ENCODE measurements at places on chromosomes 16 and 17.

DNA sequence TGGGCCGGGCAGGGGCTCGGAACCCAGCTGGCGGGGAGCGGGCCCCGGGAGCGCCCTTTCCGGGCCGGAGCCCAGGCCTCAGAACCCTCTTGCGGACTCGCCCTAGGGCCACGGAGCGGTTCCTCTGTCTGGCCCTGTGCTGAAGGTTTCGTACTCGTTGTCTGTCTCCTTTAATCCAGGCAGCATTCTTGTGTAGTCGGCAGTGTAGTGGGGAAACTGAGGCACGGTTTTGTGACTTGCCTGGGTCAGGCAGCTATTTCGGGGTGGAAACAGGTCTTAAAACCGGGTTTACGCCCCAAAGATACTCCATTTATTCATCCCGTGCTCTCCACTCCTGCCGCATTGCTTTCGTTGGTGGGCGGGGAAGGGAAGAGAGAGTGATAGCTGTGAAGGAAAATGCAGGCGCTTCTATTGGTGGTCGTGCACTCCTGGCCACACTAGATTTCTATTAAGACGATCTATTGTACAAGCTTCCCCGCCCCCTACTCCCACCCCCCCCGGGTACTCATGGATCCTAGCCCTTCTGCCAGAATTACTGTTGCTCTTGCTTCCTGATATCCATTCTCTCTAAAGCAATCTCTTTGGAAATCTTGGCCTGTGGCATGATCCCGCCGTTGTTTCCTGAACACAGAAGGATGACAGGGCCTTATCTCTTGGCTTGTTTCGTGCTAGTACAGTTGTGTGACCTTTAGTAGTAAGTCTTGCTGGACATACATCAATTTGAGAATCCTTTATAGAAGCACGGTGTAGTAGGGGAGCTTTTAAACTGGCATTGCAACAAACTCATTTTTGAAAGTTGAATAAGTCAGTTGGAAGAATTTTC lies 751 bp downstream of the DCAF7 start:
- peak; percentile 83 for DNase-seq

DNA sequence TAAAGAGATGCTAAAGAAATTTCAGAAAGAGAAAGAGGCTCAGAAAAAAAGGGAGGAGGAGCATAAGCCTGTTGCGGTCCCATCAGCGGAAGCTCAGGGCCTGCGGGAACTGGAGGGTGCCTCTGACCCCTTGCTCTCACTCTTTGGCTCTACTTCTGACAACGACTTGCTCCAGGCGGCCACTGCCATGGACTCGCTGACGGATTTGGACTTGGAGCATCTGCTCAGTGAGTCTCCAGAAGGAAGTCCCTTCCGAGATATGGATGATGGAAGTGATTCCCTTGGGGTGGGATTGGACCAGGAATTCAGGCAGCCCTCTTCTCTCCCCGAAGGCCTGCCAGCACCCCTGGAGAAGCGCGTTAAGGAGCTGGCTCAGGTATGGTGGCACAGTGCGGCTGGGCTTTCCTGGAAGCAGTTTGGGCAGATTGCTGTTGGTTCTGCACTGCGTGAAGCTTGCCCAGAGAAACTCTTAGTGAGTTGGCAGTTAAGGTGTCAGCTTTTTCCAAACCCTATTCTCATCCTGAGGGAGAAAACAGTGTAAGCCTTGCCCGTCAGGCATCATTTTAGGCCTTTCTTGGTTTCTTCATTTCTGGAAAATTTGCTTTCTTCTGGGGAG lies 13.6 kb downstream of the UBN1 start:
- no peak for DNase-seq

DNA sequence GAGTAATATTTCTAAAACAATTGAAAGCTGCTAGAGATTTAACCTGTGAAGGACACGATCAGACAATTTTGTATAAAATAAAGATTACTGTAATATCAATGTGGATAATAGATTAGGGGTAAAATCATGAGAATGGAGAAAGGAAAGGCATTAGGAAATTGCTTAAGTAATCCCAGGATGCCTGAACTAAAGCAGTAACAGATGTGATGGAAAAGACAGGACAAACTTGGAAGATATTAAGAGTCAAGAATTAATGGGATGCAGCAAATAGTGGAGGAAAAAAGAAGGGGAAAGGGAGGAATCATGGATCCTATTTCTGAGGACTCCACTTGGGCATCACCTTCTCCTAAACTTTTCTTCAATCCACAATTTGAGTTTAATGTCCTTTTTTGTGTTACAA lies 437.1 kb upstream of the PMFBP1 start:
- DNase-seq = no peak

- peak; percentile 84 for DNase-seq
Measured at GRCh38 chr17:21119247-21119918, 7.4 kb upstream of the DHRS7B start.

DNA sequence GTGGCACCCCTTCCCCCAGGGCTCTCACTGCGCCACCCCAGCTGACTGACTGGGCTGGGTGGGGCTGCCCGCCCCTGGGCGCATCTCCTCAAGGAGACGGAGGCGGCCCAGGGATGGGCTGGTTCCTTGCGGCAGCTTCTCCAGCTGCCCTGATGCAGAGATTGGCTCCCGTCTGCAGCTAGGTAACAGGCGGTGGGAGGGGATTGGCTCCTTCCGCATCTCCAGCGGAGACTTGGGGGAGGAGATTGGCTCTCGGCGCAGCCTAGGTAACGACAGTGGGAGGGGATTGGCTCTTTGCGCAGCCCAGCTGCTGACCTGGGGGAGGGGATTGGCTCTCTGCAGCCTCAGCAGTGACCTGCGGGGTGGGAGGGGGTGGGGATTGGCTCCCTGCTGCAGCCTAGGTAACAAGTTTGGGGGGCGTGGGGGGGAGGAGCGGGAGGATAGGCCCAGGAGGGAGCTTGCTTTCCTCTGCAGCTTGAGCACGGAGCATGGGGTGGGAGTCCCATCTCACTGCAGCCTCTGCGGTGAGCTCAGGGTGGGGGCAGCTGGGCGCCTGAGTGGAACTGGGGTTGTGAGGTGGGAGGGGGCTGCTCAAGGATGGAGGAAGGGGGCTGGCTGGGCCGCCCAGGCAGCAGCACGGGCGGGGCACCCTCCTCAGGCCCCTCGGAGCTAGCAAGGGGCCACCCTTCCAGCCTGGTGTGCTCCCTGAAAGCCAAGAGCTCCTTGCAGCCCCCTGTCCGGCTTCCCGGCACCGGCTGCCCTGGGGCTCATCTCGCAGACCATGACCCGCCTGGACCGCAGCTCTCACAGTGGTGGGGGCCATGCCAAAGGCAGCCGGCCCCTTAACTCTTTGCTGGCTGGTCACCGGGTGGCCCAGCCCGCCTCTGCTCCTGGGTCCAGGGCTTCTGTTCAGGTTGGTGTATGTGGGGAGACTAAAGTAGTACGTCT lies 6.4 kb downstream of the NFE2L1 start:
- DNase-seq = no peak

GRCh38 chr16:26772503-26772902 lies 294.2 kb upstream of the C16orf82 start:
- DNase-seq = no peak

DNA sequence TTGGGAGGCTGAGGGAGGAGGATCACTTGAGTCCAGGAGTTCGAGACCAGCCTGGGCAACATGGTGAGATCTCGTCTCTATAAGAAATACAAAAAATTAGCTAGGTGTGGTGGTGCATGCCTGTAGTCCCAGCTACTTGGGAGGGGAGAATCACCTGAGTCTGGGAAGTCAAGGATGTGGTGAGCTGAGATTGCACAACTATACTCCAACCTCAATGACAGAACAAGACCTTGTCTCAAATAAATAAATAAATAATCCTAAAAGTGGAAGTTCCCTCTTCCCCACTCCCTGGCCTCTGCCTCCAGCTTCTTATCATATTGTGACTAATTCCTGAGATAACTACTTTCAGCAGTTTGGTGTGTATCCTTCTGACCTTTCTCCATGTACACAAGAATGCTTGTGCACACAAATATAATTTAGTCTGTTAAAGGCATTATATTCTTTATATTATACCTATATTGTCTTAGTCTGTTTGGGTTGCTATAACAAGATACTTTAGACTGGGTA lies 23.5 kb upstream of the DNAJA2 start:
- peak; percentile 12 for DNase-seq

DNA sequence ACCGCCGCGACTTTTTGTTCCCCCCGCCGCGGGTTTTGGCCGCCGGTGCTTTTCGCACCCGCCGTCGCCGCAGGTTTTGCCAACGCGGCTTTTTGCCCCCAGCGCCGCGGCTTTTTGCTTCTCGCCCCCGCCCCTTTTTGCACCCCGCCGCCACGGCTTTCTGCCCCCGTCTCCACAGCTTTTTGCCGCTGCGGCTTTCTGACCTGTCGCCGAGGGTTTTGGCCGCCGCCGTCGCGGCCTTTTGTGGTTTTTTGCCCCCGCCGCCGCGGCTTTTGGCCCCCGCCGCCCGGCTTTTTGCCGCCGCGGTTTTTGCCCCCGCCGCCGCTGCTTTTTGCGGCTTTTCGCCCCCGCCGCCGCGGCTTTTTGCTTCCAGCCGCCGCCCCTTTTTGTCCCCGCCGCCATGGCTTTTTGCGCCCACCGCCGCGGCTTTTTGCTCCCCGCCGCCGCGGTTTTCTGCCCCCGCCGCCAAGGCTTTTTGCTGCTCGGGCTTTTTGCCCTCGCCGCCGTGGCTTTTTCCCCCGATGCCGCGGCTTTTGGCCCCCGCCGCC lies 151.1 kb downstream of the KCNJ18 start:
- no peak for DNase-seq

DNA sequence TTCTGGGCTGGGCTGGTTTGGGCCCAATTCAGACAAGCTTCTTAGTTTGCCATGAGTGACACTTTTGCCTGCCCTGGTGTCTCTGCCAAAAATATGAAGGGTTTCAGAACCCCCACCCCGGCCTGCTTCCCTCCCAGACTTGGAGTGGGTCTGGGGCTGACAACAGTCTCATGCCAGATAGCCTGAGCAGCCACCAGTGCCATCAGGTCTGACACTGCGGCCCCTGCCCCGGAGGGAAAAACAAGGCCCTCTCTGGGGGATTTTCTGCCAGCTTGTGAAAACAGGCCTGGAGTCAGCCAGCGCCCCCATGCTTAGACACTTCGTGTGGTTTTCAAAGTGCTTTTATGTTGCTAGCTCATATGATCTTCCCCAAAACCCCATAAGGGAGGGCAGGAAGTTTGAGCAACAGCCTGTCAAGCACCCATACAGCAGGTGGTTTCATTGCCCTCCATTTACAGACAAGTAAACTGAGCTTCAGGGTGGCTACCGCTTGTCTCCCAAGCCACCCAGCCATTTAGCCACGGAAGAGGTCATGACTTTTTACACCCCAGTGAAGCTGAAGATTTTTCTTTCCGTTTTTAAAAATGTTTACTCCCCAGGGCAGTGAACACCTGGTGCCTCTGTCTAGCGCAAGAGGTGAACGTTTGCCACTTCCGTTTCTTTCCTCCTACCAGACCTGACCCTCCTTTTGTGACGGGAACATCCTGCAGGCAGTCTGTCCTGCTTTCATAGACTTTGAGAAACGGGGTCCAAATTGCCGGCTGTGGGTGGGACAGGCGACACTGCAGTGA lies 300.6 kb downstream of the SEC14L1 start:
- DNase-seq = peak; percentile 82

- DNase-seq = peak; percentile 80
Measured at GRCh38 chr17:50841949-50842354, 6.6 kb downstream of the WFIKKN2 start.

DNA sequence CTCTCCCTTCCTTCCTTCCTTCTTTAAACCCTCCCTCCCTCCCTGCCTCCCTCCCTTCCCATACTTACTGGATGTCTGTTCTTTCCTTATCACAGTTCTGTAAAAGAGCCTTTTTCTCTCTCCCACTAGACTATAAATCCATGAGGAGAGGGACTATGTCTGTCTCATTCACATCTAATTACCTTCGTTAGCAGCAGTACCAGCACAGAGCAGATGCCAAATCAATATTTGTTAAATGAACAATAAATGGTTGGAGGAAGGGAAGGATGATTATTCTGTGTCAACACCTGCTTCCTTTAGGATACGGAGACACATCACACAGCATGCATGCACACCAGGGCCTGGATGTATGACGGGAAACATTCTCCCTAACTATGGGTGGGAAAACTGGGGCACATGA lies 94.2 kb downstream of the DNAH3 start:
- DNase-seq = no peak

DNA sequence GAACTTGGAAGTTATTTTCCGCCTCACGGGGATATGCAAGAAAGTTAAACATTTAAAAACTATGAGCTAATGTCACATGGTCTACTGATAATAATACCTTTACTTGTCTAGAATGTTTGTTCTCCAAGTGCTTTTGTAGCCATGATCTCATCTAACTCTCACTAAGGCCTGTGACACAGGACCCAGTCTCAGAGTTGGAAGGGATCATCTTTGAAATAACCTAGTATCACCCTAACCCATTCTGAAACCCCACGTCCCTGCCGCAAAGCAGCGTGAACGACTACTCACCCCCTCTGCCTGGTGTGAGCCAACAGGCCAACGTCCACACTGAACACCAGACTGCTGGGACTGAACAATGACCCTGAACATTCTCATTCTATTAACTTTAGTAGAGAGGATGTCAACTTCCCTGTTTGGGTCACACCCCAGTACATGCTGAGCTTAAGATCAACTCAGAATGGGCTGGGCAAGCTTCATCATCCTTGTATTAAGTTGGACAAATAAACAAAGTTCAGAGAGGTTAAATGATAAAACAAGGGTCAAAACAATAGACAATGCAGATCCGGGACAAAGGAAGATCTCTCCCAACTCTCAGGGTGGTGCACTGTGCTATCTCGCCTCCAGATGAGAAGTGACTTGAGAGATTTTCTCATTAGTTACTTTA lies 54.8 kb upstream of the BCAR1 start:
- peak; percentile 13 for DNase-seq

DNA sequence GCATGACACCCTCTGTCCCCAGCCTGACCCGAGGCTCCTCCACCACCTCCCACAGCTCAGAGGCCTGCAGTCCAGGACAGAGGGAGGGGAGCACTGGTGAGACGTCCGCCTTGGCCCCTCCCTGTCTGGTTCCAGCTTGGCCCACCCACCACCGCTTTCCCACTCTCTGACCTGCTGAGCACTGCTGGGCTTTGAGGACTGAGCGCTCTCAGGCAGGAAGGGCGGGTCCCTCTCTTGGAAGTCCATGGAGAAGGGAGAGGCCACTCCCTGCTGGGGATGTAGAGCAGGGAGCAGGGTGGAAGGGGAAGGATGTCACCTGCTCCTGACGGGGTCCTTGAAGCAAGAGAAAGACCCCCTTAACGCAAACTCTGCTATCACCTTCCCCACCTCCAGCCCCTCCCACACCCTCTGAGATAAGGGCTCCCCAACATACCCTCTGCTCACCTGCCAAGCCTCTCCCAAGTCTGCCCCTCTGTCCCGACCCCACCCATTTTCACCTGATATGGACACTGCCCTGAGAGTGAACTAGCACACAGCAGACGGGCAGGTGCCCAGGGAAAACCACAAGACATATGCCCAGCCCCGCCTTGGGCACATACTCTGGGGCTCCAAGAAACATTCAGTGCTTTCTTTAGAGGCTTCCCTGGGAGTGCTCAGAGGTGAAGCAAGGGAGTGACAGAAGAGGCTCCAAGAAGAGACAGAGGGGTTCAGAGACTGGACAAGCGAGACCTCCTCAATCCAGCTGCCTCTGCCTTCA lies 1.4 kb downstream of the OSBPL7 start:
- DNase-seq = no peak
